NB4 (cell line): ENCODE measurements at places on chromosomes 11 and 22.

- DNase-seq, result peak; percentile 77
Observed at GRCh38 chr11:77547863-77548551, 41.7 kb upstream of the AQP11 start.

DNA sequence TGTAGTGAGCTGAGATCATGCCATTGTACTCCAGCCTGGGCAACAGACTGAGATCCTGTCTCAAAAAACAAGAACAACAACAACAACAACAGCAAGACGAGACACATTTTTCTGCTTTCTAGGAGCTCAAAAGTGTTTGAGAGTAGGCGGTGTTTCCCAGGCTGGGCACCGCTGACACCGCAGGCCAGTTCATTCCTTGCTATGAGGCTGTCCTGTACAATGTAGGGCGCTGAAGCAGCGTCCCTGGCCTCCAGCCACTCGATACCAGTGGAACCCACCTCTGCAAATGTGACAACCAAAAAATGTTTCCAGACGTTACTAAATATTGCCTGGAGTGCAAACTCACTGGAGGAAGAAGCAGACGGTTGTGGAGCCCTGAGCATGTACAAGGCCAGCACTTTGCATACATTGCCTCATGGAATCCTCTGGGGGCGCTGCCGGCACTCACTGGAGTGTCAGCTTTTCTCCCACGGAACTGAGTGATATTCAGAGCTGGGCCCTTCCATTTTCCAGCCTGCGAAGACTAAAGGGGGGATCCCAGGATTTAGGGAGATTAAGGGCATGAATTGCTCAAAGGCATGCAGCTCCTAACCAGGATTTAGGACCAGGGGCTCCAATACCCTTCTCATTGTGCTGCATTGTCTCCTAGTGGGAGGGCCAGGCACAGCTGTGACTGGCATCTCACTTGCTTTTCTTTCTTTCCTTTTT lies 5.8 kb upstream of the MIEF1 start:
- peak; percentile 80 for DNase-seq

DNA sequence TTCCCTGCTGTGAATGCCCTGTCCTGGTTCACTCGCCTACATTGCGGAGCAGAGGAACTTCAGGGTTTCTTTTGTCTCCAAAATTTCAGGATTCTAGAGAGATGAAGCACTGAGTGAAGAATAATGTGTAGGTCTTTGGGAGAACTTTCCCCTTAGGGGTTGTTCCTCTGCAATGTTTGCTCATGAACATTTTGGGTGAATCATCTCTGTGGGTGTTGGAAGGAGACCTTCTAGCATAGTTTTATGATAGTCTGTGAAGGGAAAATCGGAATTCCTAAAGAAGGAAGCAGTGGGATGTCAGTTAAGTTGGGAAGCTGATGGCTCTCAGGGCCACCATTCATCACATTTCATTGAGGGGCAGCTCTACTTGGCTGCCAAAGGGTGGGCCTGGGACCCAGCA lies 64.8 kb downstream of the MIAT start:
- no peak for DNase-seq

GRCh38 chr11:45232341-45233080 lies 53.6 kb downstream of the SYT13 start:
- no peak for DNase-seq

DNA sequence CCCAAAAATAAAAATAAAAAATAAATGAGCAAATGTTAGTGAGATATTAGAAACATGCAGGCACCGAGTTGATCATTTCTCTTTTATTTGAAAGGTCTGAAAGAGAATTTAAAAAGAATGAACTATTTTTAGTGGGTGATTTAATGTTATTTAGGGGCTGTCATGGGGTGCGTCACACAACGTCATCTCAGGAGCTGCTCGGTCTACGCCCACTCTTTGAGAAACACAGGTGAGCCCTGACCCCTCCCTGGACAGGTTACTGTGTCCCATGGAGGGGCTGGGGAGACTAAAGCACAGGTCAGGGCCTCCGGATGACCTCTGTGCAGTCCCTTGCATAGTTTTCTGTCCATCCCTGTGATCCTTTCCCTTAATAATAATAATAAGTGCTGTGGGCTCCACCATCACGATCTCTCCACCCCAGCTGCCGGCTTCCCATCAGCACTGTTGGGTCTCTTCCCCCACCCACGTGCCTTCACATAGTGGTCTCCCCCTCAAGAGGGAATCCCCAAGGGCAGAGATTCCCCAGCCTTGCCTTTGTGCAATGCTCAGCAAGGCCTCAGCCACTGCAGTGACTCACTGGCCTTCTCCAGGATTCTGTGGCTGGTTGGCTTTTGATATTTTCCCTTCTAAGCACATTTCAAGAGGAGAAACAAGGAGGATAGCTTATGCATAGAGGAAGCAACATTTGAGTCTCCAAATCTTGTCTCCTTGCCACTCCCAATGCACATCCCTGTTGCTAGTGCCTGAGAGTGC lies 159.9 kb downstream of the TTC17 start:
- DNase-seq, result no peak

- DNase-seq, result no peak
Observed at GRCh38 chr22:36922711-36923110, 9.3 kb downstream of the CSF2RB start.

DNA sequence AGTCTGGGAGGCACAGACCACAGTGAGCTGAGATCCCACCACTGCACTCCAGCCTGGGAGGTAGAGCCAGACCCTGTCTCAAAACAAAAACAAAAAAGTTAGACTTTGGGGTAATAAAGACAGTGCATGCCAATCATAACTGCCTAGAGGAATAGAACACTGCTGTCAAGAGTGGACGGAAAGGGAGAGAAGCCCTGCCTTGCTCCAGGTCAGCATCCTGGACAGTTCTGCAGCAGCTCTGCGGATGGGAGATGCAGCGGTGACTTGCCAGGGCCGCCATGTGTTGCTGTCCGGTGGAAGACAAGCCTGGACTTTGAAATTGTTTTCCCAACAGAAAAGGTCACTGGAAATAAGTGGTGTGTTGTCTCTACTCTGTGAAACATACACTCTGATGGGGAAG lies 618.2 kb downstream of the TBC1D22A start:
- DNase-seq, result no peak

DNA sequence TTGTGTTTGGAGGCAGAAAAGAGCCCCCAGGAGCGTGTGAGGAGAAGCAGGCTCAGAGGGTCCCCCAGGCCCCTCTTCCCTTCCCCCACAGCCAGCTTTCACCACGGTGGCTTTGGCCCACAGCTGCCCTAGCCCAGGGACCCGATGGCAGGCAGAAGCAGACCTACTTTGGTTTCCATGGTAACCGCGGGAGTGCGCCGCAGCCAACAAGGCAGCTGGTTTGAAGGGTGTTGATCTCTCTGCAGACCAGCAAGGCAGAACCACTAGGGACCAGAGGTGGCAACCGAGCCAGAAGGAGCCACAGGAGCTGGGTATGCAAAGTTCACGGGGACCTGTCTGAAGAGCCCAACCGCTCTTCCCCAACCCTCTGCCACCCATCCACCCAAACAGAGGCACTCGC lies 69.4 kb downstream of the BUD13 start:
- no peak for DNase-seq

- DNase-seq, result no peak
Observed at GRCh38 chr11:66722745-66723651, 6.0 kb downstream of the SPTBN2 start.

DNA sequence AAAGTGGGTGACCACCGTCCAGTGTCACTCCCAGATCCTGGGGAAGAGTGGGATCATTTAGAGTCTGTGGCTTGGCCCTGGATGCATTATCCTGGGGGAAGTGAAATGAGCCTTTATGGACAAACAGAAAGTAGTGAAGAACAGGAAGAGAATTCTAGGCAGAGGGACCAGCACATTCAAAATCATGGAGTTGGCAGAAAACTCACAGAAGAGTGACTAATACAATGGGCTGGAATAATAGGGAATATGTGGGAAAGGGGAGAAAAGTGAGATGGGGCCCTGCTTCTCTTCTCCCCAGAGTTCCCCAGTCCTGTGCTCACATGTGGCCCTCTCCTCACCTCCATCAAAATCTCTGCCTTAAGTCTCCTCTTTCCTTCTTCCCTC lies 84.3 kb downstream of the CCDC81 start:
- no peak for DNase-seq

- peak; percentile 73 for DNase-seq
Observed at GRCh38 chr22:30969532-30970355, 679 bp downstream of the TUG1 start.

GRCh38 chr11:128409476-128409875 lies 177.9 kb downstream of the ETS1 start:
- no peak for DNase-seq

GRCh38 chr11:127470306-127470884 lies 469.8 kb upstream of the KIRREL3 start:
- peak; percentile 26 for DNase-seq

GRCh38 chr11:61669417-61669816 lies 10.8 kb upstream of the DAGLA start:
- DNase-seq, result no peak

- DNase-seq, result peak; percentile 70
Observed at GRCh38 chr11:102680945-102681344, 24.6 kb downstream of the MMP27 start.

DNA sequence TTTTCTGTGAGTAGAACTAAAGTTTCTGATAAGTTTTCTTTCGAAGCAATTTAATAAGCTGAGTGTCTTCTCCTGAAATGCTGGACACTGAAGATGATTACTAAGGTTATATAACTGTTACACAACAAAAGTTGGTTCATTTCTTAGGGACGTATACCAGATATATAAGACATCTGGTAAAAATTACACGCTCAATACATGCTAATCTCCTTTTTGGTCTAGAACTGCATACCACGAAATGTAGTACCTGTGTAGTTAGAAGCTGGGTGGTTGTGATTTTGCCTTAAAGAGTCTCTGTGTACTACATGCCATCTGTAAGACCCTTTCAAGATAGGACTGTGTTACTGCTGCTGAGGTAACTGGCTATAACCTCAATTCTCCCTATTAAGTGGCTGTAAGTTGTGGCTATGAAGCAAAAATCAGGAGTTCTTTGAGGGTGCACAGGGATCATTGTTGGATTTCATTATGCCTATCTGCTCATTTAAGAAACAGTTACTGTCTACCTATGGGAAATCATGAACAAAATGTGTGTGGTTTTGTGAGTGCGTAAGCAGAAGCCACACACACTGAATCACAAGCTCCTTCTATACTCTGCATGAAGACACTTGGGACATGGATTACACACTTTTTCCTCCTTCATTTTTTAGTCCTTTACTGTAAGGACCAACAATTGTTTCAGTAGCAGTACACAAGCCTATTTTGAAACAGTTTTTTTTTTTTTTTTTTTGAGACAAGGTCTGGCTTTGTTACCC lies 195.9 kb downstream of the SWAP70 start:
- DNase-seq, result peak; percentile 54

- DNase-seq, result no peak
Observed at GRCh38 chr22:40678493-40679248, 613 bp upstream of the MCHR1 start.

GRCh38 chr22:43502306-43502874 lies 90.6 kb downstream of the MPPED1 start:
- DNase-seq, result no peak

DNA sequence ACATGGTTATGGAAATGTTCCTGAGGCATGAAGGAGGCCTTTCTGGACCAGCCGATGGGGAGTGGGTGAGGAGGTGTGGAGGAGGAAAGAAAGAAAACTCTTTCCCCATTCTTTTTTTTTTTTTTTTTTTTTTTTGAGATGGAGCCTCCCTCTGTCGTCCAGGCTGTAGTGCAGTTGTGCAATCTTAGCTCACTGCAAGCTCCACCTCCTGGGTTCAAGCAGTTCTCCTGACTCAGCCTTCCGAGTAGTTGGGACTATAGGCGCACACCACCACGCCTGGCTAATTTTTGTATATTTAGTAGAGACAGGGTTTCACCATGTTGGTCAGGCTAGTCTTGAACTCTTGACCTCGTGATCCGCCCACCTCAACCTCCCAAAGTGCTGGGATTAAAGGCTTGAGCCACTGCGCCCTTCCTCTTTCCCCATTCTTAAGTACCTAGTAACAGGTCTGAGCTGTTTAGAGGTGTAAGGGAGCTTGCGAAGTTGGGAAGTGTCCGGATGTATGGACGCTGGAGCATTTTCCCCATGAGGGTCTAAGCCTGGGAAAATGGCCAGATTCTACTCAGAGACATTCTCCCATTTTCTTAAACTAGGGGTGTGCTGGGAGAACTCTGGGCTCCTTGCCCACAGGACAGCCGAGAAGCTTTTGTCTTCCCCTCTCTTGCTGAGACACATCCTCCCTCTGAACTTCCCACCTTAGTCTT lies 135.8 kb downstream of the TEAD1 start:
- peak; percentile 8 for DNase-seq

DNA sequence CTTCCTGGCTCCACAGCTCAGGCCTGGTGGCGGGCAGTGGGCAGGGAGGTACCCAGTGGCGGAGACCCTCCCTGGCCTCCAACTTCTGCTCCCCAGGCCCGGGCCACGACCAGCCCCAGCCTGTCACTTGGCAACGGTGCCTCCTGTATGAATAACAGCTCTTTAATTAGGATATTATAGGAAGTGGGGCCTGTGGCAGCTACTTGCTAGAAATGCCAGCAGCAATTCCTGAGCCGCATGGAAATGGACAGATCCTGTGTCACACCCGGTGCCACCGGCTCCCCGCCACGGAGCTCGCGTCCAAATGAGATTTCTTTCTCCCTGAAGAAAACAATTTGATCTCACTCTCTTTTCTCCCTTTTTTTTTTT lies 104.5 kb downstream of the CHST1 start:
- DNase-seq, result no peak

- no peak for DNase-seq
Observed at GRCh38 chr11:112617977-112618826, 343.0 kb upstream of the NCAM1 start.

- DNase-seq, result peak; percentile 8
Observed at GRCh38 chr11:16034074-16034473, 322.3 kb downstream of the SOX6 start.

GRCh38 chr11:100294748-100295147 lies 392.3 kb upstream of the ARHGAP42 start:
- DNase-seq, result no peak

DNA sequence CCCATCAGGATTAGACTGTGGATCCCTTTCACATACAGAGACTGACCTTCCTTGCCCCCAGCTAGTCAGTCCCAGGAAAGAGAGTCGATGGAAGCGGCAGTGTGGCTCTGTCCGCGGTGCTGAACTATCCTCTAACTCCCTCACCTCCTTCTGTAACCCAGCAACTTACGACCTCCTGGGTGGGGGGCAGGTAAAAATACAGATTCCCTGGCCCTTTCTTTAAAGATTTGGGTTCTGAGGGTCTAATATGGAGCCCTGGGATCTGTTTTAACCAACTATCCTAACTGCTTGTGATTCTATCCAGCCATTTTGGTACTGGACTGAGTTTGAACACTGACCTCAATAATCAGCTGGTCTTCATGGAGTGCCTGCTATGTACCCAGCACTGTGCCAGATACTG lies 23.2 kb downstream of the MFNG start:
- DNase-seq, result peak; percentile 52

- DNase-seq, result peak; percentile 60
Observed at GRCh38 chr11:93054881-93055280, 85.4 kb downstream of the MTNR1B start.

GRCh38 chr11:9701799-9702198 lies 37.9 kb downstream of the SWAP70 start:
- DNase-seq, result no peak

GRCh38 chr11:9277176-9277575 lies 12.0 kb upstream of the DENND5A start:
- DNase-seq, result no peak
